ENCODE measurements at places on chromosomes 6 and 20.

- DNase-seq = no peak
Observed at GRCh38 chr6:158554611-158555361, 5.1 kb upstream of the TMEM181 start.

GRCh38 chr6:137402143-137402680, 92.0 kb downstream of the OLIG3 start:
- no peak for DNase-seq

DNA sequence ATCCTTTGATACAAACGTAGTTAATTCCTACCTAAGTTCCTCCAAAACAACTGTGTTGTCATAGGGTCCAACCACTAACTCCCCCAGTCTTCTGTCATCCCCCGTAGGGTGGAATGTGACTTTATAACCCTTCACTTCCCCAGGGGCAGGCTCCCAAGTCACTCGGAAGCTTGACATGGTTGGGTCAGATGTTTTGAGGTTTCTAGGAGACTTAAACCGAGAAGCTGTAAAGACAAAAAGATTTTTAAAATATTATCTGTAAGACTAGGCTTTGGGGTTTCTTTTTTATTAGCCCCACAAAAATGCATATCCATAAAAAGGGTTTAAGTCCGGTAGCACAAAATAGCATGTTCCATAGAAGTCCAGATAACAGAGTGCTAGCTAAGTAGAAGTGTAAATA, 50.2 kb downstream of the COL12A1 start:
- DNase-seq = no peak

GRCh38 chr6:111231090-111231459, 143.8 kb downstream of the SLC16A10 start:
- no peak for DNase-seq

DNA sequence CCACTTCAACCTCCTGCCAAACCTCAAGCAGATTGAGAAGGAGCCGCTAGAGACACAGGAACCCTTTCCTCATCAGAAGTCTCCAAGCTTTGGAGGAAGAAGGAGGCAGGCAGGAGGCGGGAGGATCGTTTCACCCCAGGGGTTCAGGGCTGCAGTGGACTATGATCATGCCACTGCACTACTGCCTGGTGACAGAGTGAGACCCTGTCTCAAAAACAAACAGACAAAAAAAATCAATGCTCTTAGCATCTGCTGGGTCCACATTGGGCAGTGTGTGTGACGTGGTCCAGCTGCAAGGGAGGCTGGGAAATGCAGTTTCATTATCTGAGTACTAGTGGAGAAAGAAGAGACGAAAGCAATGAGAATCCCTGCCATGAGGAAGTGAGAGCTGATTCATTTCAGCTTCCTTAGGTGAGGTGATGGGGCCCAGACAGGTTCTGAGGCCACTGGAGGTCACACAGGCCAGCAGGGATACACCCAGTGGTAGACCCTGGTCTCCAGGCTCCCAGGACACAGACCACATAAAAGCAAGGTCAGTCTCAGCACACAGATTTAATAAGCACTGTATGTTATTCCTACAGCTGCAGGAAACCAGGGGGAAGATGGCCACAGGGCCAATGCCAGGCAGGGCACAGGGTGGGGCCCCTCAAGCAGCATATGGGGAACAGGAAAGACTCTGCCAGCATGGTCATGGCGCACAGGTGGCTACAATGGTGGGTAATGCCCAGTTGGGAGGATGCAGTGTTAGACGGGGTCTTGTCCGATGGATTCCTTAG, 4.3 kb downstream of the GFRA4 start:
- DNase-seq = no peak

- DNase-seq = no peak
Observed at GRCh38 chr20:59289994-59290393, 10.4 kb upstream of the EDN3 start.

GRCh38 chr20:48897305-48898010, 24.1 kb upstream of the ARFGEF2 start:
- DNase-seq = peak; percentile 95

- DNase-seq = no peak
Observed at GRCh38 chr6:142669471-142670351, 275.3 kb downstream of the HIVEP2 start.

DNA sequence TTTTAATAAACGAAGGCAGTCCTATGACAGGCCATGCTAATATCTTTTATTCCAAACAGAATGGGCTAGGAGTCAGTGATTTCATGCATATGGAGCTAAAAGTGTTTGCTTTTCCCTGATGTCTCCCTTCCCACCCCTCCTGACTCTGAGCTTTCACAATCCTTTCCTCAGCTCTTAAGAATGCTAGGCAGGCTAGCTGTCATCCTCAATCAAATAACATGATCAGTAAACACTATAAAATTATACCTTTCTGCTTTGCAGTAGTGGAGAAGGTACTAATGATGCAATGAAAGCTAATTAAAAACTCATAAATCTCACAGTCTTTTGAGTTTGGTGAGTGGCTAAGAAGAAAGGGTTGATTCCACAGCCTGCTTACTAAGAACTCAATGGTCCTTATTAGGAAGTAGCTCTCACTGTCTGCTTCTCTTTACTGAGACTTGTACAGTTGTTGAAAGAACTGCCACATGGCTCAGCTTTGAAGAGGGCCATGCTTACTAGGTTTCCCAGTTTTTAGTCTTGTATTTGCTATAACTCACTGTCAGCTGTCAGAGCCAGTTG, 250.9 kb upstream of the JAG1 start:
- DNase-seq = no peak

- DNase-seq = no peak
Observed at GRCh38 chr20:24853916-24854315, 95.2 kb upstream of the CST7 start.

GRCh38 chr6:2866171-2866846, 24.6 kb upstream of the SERPINB1 start:
- DNase-seq = no peak

GRCh38 chr6:98847779-98848538, 13.6 kb downstream of the POU3F2 start:
- no peak for DNase-seq

GRCh38 chr6:2111162-2111677, 134.2 kb downstream of the GMDS start:
- DNase-seq = peak; percentile 13

DNA sequence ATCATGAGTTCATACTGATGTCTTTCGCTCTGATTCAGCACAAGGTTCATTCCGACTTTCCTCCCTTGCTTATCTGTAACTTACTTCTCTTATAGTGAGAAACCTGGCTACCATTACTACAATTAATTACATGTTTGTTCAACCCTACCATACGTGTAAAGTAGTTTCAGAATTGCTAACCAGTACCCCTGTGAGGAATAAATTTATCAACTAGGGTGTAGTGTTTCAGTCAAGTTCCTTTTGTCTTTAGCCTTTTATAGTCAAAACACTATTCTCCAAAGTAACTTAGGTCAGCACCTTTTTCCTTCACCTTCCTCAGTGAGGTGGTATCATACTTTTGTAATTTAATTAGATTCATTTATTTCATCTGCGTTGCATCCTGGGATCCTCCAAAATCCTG, 64.9 kb downstream of the MAP3K4 start:
- DNase-seq = no peak

GRCh38 chr20:52438326-52438963, 246.9 kb upstream of the ZFP64 start:
- no peak for DNase-seq

DNA sequence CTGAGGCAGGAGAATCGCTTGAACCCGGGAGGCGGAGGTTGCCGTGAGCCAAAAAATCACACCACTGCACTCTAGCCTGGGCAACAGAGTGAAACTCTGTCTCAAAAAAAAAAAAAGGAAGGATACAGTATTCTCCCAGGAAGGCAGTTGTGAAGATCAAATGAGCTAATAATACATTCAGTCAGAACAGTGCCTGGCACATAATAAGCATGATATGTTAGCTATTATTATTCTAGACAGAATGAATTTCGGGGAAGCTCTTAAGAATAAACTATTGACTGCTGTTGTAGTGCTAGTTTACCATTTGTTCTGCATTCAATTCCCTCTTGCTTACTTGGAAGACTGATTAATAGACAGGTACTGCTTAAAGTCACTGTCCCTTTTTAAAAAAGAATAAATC, 40.6 kb downstream of the NDUFAF5 start:
- no peak for DNase-seq

- no peak for DNase-seq
Observed at GRCh38 chr20:14916360-14916920, 579.0 kb upstream of the FLRT3 start.

GRCh38 chr6:130424710-130425109, 58.9 kb downstream of the TMEM200A start:
- DNase-seq = no peak

- DNase-seq = no peak
Observed at GRCh38 chr6:92044312-92044711, 1375.0 kb downstream of the EPHA7 start.

GRCh38 chr6:42049116-42049809, 1.1 kb upstream of the TAF8 start:
- no peak for DNase-seq

- DNase-seq = no peak
Observed at GRCh38 chr6:40899684-40900155, 139.3 kb downstream of the UNC5CL start.

DNA sequence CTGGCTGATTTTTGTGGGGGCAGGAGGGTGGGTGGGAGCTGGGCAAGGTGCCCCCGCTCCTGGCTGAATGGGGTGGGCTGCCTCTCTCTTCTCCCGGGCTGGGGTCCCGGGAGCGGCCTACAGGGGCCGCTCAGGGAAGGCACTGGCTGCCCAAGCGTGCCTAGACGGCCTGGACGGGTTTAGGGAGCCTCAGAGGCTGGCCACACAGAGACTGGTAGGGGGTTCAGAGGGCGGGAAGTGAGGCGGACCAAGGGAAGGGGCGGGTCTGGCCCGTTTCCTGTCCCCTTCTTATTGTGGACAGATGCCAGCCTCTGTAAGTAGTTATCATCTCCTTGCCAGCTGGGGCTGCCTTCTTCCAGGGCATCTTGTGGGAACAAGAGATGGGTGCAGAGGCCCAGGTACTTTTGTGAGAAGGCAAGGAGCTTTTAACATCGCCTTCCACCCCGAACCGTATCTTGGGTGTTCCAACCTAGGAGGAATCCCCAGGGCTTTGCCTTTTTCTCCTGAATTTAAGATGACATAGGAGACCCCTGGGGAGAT, 437 bp downstream of the CD40 start:
- no peak for DNase-seq

- no peak for DNase-seq
Observed at GRCh38 chr6:169701311-169701953, 397 bp downstream of the WDR27 start.

DNA sequence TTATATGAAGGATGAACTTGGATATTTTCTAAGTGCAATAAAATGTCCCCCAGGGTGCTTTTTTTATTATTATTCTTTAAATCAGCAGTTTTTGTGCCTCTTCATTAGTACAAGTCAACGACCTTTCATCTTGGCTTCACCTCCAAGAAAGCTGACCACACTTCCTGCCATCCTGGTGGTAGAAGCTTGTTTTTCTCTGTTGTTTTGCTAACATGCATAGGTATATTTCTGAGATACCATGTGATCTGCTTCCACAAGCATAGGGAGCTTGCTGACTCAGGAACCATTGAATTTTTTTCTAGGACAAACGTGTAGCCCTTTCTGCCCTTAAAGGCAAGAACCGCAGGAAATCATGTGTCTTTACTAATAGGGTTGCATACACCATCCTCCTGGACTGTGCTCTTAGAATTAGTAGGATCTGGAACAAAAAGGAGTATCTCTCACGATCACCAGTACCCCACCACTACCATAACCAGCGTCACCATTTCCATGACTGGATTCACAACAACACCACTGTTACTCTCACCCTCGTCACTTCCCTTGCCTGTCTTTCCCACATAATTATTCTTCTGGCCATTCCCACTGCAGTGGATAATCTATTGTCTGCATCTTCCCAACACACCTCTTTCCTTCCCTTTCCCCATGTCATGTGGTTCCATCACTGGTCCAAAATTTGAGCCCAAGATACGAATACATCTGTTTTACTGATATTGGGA, 207.1 kb downstream of the MAFB start:
- DNase-seq = no peak

DNA sequence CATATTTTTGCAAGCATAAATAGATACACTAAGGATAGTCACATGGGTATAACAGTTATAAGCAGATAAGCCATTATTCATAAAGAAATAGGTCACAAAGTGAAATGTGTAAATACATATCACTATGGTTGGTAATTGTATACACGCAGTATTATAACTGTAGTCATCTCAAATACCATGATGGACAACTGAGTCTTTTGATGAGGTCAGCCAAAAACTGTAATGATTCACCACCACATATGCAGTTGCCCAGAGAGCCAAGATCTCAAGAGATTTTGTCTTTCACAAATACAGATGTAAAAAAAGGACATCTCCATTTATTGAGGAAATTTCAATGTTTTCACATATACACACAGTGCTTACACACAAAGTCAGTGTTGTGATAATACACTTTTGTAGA, 28.3 kb downstream of the ZNF292 start:
- DNase-seq = no peak

- DNase-seq = no peak
Observed at GRCh38 chr6:163252061-163252591, 162.4 kb upstream of the QKI start.

- peak; percentile 71 for DNase-seq
Observed at GRCh38 chr6:33599413-33599938, 19.4 kb upstream of the BAK1 start.

DNA sequence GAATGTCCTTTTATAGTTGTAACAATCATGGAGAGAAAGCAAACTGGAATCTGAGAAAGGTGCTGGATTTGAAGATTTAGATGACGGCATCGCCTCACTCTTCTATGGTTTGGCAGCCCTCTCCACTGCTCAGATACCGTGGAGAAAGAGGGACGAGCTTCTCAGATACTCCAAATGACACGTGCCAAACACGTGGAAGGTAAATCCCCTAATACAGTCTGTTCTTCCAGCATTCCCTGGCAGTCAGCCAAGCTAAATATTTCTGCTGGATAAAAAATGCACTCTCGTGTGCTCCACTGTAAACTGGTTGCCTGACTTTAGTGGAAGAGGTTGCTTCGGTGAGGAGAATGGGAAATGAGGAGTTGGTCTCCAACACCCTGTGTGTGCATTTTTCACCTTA, 16.7 kb upstream of the PRDM1 start:
- DNase-seq = peak; percentile 15

DNA sequence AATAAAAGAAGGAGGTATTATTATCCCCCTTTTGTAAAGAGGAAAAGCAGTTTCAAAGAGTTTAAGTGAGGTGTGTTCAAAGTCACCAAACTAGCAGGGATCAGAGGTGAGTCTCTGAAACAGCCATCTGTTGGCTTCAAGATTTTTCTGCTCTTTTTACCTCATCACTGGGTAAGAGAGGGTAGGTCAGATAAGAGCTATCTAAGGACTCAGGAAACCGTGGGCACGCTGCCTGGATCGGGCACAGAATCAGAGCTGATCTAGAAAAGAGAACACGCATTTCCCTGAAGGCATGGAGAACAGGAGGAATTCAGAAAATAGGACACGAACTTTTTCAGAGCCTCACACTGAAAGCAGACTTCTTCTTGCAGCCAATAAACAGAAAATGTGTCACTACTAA, 65.8 kb upstream of the LY86 start:
- no peak for DNase-seq

- DNase-seq = peak; percentile 9
Observed at GRCh38 chr6:6546318-6547109, 42.0 kb upstream of the LY86 start.

- DNase-seq = peak; percentile 58
Observed at GRCh38 chr6:52416629-52417151, 3.5 kb upstream of the EFHC1 start.

- DNase-seq = peak; percentile 52
Observed at GRCh38 chr20:17442588-17442987, 88.6 kb downstream of the BFSP1 start.

- DNase-seq = no peak
Observed at GRCh38 chr6:157586476-157587126, 205.6 kb downstream of the ZDHHC14 start.

GRCh38 chr20:35271904-35272303, 6.0 kb downstream of the MMP24OS start:
- no peak for DNase-seq

GRCh38 chr6:100260584-100260983, 204.1 kb downstream of the SIM1 start:
- no peak for DNase-seq
